Aorta (tissue), 5 donors: ENCODE measurements at places on chromosomes 5 and 9.

DNA sequence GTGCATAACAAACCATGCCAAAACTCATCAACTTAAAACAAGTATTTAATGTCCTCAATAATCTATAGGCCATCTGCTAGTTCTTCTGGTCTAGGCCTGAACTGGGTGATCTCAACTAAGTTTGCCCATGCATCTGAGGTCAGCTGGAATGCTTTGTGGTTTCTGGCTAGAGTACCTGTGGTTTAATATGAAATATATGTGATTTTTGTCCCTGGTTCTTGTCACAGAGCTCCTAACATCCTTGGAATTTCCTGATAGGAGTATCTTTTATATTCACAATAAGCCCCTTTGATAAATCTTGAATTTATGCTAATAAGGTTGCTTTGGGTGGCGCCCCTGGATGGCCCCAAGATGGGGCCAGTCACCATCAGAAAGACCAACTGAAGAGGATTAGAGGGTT is 535.9 kb downstream of the DNAH5 start:
- no peaks in the 10 kb centered on the region for H3K27me3 ChIP-seq
- H3K27ac ChIP-seq: no peak overlapping the region
- H3K4me1 ChIP-seq: no peaks in the 10 kb centered on the region
- DNase-seq: no peak

- no peak for DNase-seq
- no peaks in the 10 kb centered on the region for H3K27me3 ChIP-seq
- no peaks in the 10 kb centered on the region for H3K36me3 ChIP-seq
- no peaks in the 10 kb centered on the region for H3K4me1 ChIP-seq
- H3K4me3 ChIP-seq: no peak overlapping the region
These were observed 72.2 kb downstream of the CAMSAP1 start for GRCh38 chr9:135835131-135835530.

DNA sequence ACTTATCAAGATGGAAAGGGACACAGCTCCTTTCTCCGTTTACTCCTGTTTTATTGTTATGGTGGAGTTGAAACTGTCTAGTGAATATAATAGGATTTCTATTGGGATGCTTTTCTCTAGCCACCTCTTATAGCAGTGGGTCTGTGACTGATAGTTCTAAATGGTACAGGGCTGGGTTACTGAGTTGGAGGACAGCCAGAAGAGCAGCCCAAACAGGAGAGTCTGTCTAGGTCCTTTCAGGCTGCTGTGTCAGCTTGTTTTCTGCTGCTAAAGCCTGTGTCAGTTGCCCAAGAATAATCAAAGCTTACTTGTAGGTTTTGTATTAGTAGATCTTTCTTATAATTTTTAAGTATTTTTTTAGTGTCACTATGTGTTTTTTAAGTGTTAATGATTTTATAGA is 356.0 kb upstream of the SEMA6A start:
- no peaks in the 10 kb centered on the region for H3K27me3 ChIP-seq
- no peaks in the 10 kb centered on the region for H3K36me3 ChIP-seq
- H3K4me3 ChIP-seq: no peak overlapping the region
- peaks cover 2% of the 10 kb centered on the region for H3K4me1 ChIP-seq
- no peak for DNase-seq
- H3K27ac ChIP-seq: no peak overlapping the region

DNA sequence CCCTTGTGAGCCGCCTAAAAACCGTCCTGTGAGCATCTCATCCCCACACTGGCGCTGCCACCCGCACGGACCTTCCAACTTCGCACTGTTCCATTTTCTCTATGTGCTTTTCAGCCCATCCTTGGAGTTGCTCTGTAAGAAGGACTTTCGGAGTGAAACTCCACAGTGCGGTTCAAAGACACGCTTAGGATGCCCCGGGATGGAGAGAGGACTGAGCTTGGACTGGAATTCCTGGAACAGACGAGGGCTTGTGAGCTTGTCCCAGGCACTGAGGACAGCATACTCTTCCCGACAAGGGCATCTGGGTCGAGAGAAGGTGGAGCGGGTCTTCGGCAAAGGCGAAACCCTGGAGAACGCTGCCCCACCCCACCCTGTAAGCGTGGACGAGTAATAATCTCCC is 187.8 kb downstream of the MEF2C start:
- no peaks in the 10 kb centered on the region for H3K36me3 ChIP-seq
- no peak overlapping the region for H3K4me3 ChIP-seq
- no peak overlapping the region for H3K27ac ChIP-seq
- no peaks in the 10 kb centered on the region for H3K4me1 ChIP-seq

DNA sequence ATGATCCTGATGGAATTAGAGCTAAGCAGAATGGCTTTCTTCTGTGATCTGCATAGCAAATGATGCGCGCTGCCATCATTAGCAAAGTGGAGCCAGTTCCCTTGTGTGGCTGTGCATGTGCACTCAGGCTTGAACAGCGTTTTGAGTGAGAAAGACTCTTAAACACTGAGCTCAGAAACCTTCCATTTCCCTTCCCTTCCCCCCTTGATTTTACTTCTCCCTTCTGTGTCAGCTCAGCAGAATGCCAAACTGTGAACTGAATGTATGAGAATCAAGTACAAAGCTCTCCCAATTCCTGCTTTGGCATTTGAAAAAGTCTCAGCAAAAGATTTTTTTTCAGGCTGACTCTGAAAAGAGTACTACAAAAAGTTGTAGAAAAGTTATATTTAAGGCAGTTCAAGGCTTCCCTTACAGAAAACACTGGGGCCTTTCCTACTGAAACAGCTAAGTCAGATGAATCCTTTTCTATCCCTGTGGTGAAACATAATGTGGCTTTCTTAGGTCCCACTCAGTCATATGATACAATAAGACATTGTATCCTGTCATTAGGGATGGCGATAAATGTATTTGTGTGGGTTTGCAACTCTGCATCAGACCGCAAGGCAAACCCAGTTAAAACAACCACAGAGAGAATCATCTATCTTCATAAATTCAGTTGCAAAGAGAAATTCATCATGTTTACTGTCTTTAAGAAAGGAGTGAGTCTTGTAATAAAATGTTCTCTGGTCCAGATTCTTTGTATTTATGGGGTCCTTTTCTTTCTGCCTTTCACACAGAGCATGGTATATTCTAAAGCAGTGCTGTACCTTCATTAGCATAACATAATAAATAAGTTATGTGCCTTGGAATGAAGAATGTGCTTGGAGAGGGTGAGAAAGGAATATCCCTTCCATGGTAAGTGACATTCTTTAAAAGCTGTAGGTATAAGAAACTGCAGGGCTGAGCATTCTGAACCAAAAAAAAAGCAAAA is 222.6 kb downstream of the CAAP1 start:
- DNase-seq: no peak
- no peak overlapping the region for H3K4me3 ChIP-seq
- H3K27me3 ChIP-seq: no peaks in the 10 kb centered on the region
- H3K4me1 ChIP-seq: no peaks in the 10 kb centered on the region
- no peak overlapping the region for H3K27ac ChIP-seq
- H3K36me3 ChIP-seq: no peaks in the 10 kb centered on the region

DNA sequence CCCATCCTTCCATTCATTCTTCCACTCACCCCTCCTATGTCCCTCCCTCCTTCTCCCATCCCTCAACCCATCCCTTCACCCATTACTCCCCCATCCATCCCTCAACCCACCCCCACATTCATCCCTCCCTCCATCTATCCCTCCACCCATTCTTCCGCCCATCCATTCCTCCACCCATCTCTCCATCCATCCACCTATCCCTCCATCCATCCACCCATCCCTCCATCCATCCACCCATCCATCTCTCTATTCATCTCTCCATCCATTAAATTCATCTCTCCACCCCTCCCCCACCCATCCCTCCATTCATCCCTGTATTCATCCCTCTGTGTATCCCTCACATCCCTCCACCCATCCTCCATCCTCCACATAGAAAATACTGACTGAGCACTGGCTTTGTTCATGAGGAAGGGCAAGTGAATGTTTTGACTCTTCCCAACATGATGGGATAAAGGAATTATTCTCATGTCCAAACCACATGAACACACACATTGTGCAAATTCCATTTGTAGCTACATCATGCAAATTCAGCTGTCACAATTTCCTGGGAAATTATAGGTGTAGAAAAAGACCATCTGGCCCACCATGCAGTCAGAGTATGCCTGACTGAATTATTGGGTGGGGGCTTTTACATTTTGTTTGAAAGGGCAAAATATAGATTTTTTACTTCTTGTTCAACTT is 6.9 kb upstream of the VAV2 start:
- no peaks in the 10 kb centered on the region for H3K27me3 ChIP-seq
- no peak overlapping the region for H3K27ac ChIP-seq
- H3K4me3 ChIP-seq: no peak overlapping the region

GRCh38 chr9:99335280-99335679 is 113.2 kb downstream of the SEC61B start:
- DNase-seq: no peak
- H3K27me3 ChIP-seq: no peaks in the 10 kb centered on the region
- no peak overlapping the region for H3K4me3 ChIP-seq
- H3K4me1 ChIP-seq: no peaks in the 10 kb centered on the region

- no peaks in the 10 kb centered on the region for H3K27me3 ChIP-seq
- H3K4me1 ChIP-seq: no peaks in the 10 kb centered on the region
- DNase-seq: no peak
- H3K36me3 ChIP-seq: no peaks in the 10 kb centered on the region
- H3K4me3 ChIP-seq: no peak overlapping the region
These were observed 76.7 kb upstream of the SPOCK1 start for GRCh38 chr5:137575847-137576246.
